Urothelium cell line (cell line): ENCODE measurements at places on chromosomes 12 and 14.
A peak's percentile ranks its signal among the peaks of the same experiment; 100 is the strongest.

DNA sequence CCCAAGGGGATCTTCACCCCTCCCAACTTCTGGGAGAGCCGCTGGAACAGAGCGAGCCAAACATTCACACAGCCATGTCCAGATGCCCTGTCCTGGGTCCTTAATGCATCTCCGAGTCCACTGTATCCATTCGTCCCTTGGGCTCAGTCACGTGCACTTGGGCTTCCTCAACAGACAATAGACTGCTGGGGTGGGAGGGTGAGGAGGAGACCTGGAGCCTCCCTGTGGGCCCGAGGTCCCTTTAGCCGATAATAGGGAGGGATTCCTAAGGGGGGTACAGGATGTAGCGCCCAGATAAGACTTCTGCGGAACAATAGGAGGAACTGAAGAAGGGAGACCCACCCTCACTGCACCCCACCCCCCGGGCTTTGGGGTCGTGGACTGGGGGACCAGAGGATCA is 6.7 kb downstream of the ARHGEF25 start:
- no peak for DNase-seq

GRCh38 chr14:89292579-89293313 is 124.3 kb downstream of the FOXN3 start:
- DNase-seq = no peak

DNA sequence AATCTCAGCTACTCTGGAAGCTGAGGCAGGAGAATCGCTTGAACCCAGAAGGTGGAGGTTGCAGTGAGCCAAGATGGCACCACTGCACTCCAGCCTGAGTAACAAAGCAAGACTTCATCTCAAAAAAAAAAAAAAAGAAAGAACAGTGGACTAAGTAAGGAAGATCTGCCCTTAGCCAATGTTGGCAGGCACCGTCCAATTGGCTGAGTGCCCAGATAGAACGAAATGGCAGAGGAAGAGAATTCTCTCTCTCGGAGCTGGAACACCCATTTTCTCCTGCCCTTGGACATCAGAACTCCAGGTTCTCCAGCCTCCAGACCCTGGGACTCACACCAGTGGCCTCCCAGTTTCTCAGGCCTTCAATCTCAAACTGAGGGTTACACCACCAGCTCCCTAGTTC is 49.9 kb downstream of the ESR2 start:
- no peak for DNase-seq

GRCh38 chr12:101740980-101741379 is 1.7 kb upstream of the SYCP3 start:
- no peak for DNase-seq

GRCh38 chr12:57099047-57099714 is 10.3 kb downstream of the NAB2 start:
- DNase-seq = no peak

- peak; percentile 18 for DNase-seq
These were observed 220.5 kb upstream of the PRICKLE1 start for GRCh38 chr12:42810006-42810405.
